ENCODE measurements at places on chromosomes 16 and 17. TPM values are rescaled to one million over a fixed set of nuclear protein-coding genes. Genes with fewer than 3 reads are reported as not detected.

CACNG1 gene
- not detected for total RNA-seq

EPOP gene
- total RNA-seq, result 1.2 TPM

CEP295NL gene
- total RNA-seq, result 2.5 TPM

CBFA2T3 gene
- total RNA-seq, result not detected

DDX28 gene
- total RNA-seq, result 12.4 TPM

MYCBPAP gene
- total RNA-seq, result 0.88 TPM

CDK5R1 gene
- total RNA-seq, result 0.59 TPM

IL34 gene
- total RNA-seq, result 5.6 TPM

GPR179 gene
- not detected for total RNA-seq

NPIPA8 gene
- total RNA-seq, result not detected

FADS6 gene
- total RNA-seq, result not detected

RDM1 gene
- total RNA-seq, result 0.36 TPM

CDT1 gene
- total RNA-seq, result 2.9 TPM

- no peak overlapping the region for H3K27ac ChIP-seq
- no peaks in the 10 kb centered on the region for H3K36me3 ChIP-seq
- DNase-seq, result peak; percentile 58
- no peak overlapping the region for H3K4me3 ChIP-seq
These were observed 278.9 kb downstream of the SNX29 start for GRCh38 chr16:12255473-12255872.

- no peaks in the 10 kb centered on the region for H3K27me3 ChIP-seq
- no peak for DNase-seq
- H3K27ac ChIP-seq, result no peak overlapping the region
- no peak overlapping the region for H3K4me3 ChIP-seq
- no peaks in the 10 kb centered on the region for H3K36me3 ChIP-seq
These were observed 29.1 kb upstream of the HAPSTR1 start for GRCh38 chr16:9062301-9062700.

DNA sequence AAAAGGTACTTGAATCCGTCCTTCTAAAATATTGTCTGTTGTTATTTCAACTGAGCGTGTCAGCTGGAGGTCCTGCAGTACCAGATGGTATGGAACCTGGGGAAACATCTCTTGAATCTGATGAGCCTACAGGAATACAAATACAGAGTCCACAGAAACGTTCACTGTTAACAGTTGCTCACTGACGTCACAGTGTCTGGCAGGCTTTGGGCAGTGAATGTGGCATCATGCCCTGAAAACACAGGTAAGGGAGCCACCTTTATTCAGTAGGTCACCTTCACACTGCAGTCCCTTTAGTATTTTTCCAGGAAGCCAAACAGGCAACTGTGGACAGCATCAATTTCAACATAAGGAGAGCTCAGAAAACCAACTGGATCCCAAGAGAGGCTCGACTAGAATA lies 56.1 kb downstream of the AMFR start:
- peaks cover 38% of the 10 kb centered on the region for H3K36me3 ChIP-seq
- DNase-seq, result no peak
- H3K4me1 ChIP-seq, result peaks cover 15% of the 10 kb centered on the region
- H3K27me3 ChIP-seq, result no peaks in the 10 kb centered on the region
- H3K27ac ChIP-seq, result no peak overlapping the region

DNA sequence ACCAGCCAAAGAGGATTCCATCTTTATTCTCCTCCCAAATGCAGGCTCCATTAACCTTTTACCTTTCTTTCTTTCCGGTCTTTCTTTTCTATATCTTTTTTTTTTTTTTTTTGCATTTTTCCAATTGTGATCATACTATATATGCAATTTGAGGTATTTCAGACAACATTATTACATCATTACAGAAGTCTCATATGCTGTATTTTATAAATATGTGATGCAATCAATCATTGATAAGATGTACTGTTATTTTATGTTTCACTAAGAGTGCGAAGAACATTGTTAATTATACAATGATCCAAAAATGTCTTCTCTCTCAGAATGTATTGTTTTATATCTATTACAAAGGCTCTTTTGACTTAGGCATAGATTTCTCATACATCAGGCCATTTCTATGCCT lies 683.1 kb downstream of the WWOX start:
- no peaks in the 10 kb centered on the region for H3K27me3 ChIP-seq
- H3K27ac ChIP-seq, result no peak overlapping the region
- DNase-seq, result no peak
- H3K4me3 ChIP-seq, result no peak overlapping the region
- H3K36me3 ChIP-seq, result no peaks in the 10 kb centered on the region

DNA sequence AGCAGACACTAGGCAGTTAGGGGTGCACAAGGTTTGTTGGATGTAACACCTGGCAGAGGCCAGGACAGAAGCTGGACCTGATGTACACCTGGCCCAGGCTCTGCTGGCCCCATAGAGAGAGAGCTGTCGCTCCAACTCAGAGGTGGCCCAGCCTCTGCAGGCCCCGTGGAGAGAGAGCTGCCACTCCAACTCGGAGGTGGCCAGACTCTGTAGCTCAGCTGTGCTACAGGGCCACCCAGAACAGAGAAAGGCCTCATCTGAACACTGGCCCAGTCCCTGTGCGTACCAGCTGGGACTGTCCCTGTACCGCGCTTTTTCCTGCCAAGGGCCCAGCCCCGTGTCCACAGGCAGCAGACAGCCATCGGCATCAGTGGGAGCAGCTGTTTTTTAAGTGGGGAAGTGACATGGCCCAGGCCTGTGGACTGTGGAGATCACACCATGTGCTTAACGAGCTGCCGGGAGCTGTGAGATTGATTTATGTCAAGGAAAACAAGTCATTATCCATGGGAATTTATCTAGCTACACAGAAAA lies 176.4 kb upstream of the CHMP6 start:
- H3K4me1 ChIP-seq, result no peaks in the 10 kb centered on the region
- DNase-seq, result no peak
- no peak overlapping the region for H3K4me3 ChIP-seq
- no peaks in the 10 kb centered on the region for H3K36me3 ChIP-seq

- no peaks in the 10 kb centered on the region for H3K36me3 ChIP-seq
- H3K27ac ChIP-seq, result no peak overlapping the region
- no peak for DNase-seq
These were observed 143.7 kb upstream of the COX10 start for GRCh38 chr17:13925579-13925978.

DNA sequence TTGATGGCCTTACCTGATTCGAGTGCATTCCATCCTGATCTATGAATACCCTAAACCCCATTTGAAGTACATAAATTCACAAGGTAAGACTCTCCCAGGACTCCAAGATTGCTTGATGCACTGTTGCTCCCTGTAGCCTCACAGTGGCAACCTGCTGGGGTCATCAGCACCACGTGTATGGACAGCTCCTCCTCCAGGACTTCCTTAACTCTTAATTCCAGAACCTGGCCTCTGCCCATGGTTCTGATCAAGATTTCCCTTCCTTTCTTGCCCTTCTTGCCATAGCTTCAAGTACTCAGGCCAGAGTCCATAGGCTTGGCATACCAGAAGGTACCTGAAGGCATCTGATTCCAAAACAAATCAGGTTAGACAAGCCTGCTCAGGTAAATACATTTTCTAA lies 34.0 kb upstream of the NLK start:
- peak; percentile 27 for DNase-seq
- H3K4me1 ChIP-seq, result no peaks in the 10 kb centered on the region
- no peaks in the 10 kb centered on the region for H3K36me3 ChIP-seq

DNA sequence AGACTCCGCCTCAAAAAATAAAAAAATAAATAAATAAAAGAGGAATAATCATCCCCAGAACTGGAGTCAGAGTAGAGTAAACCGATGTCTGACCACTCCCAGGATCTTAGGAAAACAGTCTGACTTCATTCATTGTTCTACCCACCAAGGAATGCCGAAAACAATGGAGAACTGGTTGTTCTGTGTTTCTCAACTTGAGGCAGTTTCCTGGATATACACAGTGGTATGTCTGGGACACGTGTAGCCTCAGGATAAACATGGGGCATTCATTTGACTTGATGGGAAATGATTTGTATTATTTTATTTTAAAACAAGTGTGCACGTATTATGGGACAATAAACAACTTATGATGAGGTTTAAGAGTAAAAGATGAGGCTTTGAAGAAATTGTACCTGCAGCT lies 32.8 kb upstream of the PAFAH1B1 start:
- no peak overlapping the region for H3K4me3 ChIP-seq
- no peaks in the 10 kb centered on the region for H3K4me1 ChIP-seq
- no peak for DNase-seq
- H3K36me3 ChIP-seq, result no peaks in the 10 kb centered on the region
- no peak overlapping the region for H3K27ac ChIP-seq

GRCh38 chr17:79613195-79613772 lies 2.4 kb upstream of the RBFOX3 start:
- no peaks in the 10 kb centered on the region for H3K4me1 ChIP-seq
- peaks cover 44% of the 10 kb centered on the region for H3K27me3 ChIP-seq
- H3K27ac ChIP-seq, result no peak overlapping the region
- H3K4me3 ChIP-seq, result no peak overlapping the region
- no peaks in the 10 kb centered on the region for H3K36me3 ChIP-seq

DNA sequence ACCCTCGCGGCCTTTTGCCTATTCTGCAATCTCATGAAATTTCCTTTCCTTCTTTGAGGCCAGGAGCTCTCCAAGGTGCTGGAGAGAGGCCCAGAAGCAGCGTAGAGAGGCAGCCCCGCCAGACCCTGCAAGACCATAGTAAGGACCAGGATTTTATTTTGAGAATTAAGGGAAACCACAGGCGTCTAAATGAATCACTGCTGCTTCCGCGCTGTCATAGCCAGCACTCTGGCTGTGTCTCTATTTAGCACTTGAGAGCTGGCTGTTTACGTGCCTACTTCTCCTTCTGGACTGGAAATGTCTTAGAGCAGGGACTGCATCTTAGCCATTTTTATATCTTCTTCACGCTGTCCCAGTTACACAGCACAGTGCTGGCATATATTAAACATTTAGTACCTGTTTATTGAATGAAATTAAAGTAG lies 37.6 kb upstream of the PIRT start:
- DNase-seq, result no peak
- no peak overlapping the region for H3K27ac ChIP-seq
- no peaks in the 10 kb centered on the region for H3K27me3 ChIP-seq
- no peaks in the 10 kb centered on the region for H3K36me3 ChIP-seq

DNA sequence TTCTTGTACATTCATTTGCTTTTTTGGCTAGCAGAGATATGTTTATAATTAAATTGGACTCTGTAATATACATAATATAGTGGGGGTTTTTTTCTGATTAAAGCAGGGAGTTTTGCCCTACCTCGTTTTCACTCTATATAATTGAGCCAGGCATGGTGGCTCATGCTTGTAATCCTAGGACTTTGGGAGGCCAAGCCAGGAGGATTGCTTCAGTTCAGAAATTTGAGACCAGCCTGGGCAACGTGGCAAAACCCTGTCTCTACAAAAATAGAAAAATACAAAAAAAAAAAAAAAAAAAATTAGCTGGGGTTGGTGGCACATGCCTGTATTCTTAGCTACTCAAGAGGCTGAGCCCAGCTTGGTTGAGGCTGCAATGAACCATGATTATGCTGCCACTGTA lies 42.2 kb downstream of the PAFAH1B1 start:
- peaks cover 6% of the 10 kb centered on the region for H3K4me1 ChIP-seq
- H3K36me3 ChIP-seq, result peaks cover 36% of the 10 kb centered on the region
- no peaks in the 10 kb centered on the region for H3K27me3 ChIP-seq
- H3K27ac ChIP-seq, result no peak overlapping the region
- DNase-seq, result no peak

DNA sequence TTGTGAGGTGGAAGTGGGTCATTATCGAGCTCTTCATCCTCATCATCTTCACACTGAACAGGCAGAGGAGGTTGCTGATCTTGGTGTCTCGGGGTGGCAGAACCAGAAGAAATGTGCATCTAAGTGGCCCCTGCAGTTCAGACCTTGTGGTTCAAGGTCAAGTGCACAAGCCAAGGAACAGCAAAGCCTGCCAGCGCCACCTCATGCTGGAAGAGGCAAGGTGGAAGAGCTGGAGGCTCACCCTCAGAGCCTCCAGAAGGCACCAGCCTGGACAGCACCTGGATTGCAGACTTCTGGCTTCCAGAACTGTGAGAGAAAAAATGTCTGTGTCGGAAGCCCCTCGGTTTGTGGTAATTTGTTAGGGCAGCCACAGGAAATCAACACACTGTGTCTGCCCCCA lies 32.7 kb downstream of the IFT140 start:
- peaks cover 13% of the 10 kb centered on the region for H3K36me3 ChIP-seq
- no peak for DNase-seq
- H3K4me1 ChIP-seq, result no peaks in the 10 kb centered on the region
- no peaks in the 10 kb centered on the region for H3K27me3 ChIP-seq
- no peak overlapping the region for H3K27ac ChIP-seq

DNA sequence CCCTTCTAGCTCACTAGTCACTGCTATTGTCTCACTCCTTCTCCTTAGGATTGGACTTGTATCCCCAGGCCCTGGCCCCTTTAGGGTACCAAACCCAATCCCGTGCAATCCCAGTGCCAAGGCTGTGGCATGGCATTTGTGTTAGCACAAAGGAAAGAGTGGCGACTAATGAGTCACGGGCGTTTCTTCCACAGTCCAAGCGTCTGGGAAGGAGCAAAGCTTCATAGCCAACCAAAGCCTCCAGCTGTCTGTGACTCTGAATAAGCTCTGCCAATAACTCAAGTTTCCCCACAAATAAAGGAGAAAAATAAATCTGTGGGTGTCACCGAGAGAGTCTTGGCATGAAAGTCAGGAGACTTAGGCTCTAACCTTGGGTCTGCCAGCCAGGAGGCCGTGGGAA lies 54.6 kb upstream of the COX10 start:
- peaks cover 3% of the 10 kb centered on the region for H3K27me3 ChIP-seq
- peaks cover 9% of the 10 kb centered on the region for H3K4me1 ChIP-seq
- no peak for DNase-seq
- no peaks in the 10 kb centered on the region for H3K36me3 ChIP-seq

- H3K27ac ChIP-seq, result no peak overlapping the region
- H3K27me3 ChIP-seq, result no peaks in the 10 kb centered on the region
- H3K36me3 ChIP-seq, result no peaks in the 10 kb centered on the region
These were observed 603.9 kb downstream of the KCNJ2 start for GRCh38 chr17:70773258-70773657.

All from osteoblast (primary cell).